ENCODE measurements at places on chromosomes 6 and 20.

DNA sequence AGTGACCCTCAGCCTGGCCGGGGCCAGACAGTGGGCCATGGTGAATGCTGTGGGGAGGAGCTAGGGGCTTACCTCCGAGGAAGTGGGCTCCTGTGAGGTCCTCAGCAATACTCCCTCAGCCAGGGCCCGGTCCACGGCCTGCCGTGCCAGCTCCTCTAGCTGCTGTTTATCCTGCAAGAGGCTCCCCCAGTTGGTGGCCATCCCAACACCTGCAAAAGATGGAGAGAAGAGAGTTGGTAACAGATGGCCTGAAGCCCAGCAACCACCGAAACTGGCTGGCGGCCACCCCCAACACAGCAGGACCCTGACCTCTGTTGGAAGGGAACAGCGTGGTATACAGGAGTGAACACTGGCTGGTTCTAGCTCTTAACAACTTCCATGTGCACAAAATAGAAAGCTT is 4.0 kb downstream of the GSS start:
- no peak for DNase-seq

GRCh38 chr6:20716865-20717264 is 182.6 kb downstream of the CDKAL1 start:
- no peak for DNase-seq

- no peak for DNase-seq
These were observed 9.8 kb downstream of the NELFCD start for GRCh38 chr20:58990651-58991445.

- no peak for DNase-seq
These were observed 183.3 kb upstream of the PDE10A start for GRCh38 chr6:165846123-165846966.

DNA sequence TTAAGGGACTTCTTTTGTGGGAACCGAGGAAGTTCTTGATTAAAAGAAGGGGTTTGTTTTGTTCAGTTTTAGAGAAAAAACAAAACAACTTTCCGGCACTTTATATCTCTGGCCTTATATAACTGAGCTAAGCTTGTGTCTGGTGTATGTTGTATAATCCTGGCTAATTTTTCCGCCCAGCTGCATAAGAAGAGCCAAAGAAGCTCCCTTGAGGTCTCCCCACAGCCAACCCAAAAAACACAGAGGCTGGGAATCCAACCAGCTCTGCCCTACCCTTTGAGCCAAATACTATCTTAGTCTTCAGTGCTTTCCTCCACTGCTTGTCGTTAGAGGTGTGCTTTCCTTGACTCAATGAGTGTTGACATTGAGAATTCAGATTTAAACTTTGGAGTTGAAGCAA is 45.5 kb upstream of the RNF146 start:
- DNase-seq: no peak

DNA sequence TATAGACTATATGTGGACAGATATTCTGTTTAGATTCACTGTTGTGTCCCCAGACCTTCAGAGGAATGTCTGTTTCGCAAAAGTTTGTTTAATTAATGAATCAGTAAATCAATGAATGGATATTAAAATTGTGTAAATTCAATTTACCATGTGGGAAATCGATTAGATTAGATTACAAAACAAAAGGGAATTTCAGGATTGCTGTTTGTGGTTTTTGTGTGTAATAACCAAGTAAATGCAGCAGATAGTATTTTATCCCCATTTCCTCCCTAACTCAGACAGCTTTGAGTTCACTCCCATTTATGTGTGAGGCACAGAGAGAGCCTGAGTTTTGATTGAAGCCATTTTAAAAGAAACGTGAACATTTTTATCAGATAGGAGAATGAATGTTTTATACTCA is 214.8 kb downstream of the ADGB start:
- no peak for DNase-seq

- no peak for DNase-seq
These were observed 6.0 kb downstream of the SDC4 start for GRCh38 chr20:45341939-45342854.

GRCh38 chr6:71181565-71181964 is 107.0 kb upstream of the OGFRL1 start:
- no peak for DNase-seq

DNA sequence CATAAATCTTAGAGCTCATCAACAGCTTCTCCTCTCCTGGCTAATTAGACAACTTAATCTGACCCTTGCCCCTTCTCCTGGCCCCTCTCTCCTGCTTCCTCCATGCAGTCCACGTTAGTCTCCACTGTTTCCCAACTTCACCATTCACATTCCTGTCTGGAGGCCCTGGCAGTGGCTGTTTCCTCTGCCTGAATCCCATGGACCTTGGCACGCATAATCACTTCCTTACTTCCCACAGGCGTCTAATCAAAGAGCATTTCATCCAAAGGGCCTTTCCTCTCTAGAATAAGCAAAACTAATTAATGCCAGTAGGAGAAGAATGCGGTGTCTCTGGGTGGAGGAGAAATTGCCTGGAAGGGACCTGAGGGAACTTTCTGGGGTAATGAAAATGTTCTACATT is 16.4 kb upstream of the XRN2 start:
- no peak for DNase-seq

- no peak for DNase-seq
These were observed 12.8 kb upstream of the MAS1L start for GRCh38 chr6:29500594-29500993.

All from stimulated activated CD4-positive, alpha-beta T cell treated with anti-CD3 and anti-CD28 coated beads, Interleukin-12 subunit alpha, Interleukin-12 subunit beta, amount 100 ng/mL, for 24 hours (primary cell).